Activated T-cell treated with anti-CD3 and anti-CD28 coated beads for 4 hours (primary cell): ENCODE measurements at places on chromosomes 1 and 21.

DNA sequence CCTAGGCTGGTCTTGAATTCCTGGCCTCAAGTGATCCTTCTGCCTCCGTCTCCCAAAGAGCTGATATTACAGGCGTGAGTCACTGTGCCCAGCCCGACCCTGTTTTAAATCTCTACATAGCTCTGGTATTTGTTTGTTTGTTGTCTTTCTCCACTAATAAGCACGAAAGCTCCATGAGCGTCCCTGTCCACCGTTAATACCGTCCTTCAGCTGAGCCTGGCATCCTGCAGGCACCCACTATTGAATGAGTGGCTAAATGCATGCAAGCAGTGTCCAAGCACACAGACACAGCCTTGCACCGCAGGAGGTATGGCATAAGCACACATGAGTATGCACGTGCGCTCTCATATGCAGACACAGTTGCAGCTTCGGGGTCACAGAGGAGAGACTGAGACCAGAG is 4.5 kb upstream of the COL16A1 start:
- no peak for DNase-seq

- DNase-seq: no peak
These were observed 40.5 kb downstream of the AK5 start for GRCh38 chr1:77322061-77322900.

DNA sequence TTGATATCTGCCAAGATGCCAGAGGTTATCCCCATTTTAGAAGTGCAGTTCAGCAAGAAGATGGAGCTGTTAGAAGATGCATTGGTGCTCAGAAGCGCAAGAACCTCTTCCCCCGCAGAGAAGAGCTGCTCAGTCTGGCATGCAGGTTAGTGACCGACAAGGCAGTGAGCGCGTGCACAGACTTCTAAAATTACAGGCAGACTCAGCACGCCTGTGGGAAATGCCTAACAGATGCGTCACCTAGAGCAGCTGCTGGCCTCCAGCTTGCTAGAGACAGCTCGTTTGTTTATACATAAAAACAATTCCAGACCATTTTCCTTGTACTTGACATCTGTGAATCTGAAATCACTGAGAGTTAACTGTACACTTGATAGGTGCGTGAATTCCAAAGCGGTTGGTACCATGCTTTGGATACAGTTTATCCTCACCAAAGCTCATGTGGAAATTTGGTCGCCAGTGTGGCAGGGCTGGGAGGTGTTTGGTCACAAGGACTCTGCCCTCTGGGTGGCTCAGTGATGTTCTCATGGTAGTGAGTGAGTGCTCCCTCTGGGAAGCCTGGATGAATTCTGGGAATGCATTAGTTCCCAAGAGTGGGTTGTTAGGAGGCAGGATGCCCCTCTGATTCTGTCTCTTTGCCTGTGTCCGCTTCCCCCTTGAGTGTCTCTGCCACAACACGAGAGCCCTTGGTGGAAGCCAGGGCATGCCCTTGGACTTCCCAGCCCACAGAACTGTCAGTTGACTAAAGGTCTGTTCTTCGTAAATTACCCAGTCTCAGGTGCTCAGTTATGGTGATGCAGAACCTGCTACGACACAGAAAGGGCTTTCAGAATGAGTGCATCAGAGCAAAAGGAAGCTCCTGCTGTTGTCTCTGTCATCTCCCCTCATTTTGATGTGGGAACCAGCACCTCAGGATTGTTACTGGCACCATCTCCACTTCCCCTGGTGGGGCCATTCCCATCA is 24.4 kb downstream of the SNAP47 start:
- DNase-seq: no peak

GRCh38 chr1:94554580-94554979 is 13.0 kb upstream of the F3 start:
- DNase-seq: no peak

DNA sequence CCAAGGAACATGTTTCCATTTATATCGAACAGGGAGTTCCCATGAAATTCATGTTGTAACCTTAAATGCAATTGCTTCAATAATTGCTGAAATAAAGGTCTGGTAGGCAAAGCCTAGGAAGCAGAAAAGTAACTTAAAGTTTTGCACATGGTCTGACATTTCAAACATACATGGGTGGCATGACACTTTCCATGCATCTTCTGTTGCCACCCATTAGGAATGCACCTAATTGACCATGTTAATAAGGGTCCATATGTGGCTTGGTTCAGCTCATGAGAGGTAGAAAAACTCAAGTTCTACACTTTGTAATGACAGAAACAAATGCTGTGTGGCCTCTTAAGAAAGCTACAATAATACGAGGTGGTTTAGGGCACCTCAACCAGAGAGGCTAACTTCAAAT is 72.0 kb upstream of the GORAB start:
- no peak for DNase-seq

DNA sequence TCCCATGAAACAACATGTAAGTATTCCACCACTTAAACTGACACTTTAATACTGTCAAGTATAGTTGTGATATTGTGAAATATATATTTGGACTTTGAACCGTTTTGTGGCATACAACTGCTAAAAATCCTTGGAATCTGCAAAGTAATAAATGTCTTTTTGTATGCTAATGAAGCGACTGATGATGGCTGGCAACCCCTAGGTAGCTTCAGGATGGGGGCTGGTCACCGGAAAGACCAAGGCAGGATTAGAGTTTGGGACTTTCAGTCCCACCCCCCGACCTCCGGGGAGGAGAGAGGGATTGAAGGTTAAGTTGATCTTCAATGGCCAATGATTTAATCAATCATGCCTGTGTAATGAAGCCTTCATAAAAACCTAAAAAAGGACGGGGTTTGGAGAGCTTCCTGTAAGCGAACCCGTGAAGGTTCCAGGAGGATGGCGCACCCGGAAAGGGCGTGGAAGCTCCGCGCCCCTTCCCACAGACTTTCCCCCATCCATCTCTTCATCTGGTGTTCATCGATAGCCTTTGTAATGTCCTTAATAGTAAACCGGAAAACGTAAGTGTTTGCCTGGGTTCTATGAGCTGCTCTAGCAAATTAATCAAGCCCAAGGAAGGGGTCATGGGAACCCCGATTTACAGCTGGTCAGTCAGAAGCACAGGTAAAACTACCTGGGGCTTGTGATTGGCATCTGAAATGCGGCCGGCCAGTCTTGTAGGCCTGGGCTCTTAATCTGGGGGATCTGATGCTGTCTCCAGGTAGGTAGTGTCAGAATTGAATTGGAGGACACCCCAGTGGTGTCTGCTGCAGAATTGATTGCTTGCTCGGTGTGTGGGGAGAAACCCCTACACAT is 1.8 kb upstream of the ZNF281 start:
- no peak for DNase-seq

DNA sequence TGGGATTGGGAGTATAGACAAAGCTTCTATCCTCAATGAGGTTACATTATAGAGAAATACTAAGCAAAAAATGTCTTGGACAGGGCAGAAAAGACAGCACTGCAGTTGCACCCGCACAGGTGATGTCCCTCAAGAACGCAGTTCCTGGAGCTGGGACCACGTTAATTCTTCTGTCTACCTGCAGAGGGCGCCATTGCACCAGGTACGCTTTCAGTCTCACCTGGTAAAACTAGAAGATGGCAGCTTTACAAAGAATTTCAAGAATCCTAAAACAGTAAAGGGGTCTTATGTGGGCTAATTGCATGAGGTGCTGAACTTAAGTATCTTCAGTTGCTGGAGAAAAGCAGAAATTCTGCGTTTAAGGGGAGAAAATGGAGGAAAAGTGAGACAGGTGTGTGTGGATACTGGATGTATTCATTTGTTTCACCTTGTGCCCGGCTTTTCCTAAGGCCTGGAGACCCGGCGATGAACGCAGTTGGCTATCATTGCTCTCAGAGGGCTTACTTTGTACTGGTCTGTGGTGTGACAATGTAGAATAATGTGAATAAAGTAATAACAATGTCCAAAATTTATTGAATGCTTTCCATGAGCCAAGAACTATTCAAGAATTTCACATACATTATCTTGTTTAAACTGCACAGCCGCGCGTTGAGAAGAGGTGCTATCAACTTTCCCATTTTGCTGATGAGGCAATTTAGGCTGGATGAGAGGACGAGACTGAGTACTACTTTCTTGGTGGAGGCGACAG is 276.3 kb upstream of the GREM2 start:
- DNase-seq: no peak

- DNase-seq: no peak
These were observed 64.1 kb upstream of the SCAF4 start for GRCh38 chr21:31795992-31796391.

DNA sequence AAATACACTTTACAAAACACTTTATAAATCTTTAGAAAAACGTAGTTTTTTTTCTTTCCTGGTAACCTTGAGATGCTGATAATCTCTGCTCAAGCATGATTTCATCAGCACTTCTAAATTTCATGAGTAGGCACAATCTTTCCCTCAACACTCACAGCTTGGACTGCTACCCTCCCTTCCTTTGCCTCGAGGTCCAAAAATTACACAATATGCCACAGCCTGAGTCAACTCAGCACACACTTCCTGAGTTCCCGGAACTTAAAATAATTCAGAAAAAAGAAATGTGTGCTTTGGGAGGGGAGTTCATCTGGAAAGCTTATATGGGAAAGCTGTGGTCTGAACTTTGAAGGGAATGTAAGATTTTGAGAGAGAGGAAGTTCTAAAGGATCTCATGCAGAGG is 5.9 kb downstream of the CLCA2 start:
- DNase-seq: no peak

DNA sequence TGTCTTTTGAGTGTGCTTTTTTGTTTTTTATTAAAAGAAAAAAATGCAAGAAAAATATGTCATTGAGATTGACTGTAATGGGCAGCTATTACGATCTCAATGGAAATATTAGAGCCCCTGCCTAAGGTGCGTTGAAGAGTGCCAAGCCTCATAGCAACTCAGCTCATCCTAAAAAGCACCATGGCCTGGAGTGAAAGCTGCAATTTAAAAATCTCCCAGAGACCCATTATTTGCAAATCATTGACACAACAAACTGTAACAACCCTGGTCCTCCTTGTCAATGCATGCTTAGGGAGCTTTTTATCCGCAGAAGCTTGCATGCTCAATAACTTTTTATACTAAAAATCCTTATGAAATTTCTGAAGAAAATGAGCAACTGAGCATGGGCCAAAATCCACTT is 954.5 kb downstream of the ADGRL2 start:
- no peak for DNase-seq

DNA sequence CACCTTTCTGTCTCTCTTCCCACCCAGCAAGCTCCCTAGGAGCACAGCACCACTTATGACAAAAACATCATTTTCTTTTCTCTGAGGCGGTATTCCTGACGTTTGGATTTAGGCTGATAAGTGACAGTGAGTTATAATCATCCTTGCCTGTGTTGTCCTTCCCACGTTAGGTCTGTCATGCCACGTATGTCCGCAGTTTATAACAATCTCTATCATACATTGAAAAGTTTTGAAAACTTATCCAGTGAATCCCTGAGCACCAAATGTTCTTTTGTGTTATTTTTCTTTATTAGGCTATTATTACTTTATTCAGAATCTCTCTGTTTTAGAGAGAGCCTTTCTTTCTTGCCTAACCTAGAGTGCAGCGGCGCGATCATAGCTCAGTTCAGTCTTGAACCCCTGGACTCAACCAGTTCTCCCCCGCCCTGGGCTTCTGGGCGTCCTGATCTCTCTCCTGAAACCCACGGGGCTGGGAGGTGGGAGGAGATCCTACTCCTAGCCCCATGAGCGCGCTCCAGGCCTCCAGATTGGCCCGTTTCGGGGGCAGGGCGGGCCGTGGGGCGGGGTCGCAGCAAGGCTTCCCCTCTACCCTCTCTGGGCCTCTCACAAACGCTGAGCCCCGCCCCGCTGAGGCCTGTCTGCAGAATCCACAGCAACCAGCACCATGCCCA is at the start of gene GSTM2:
Gene GSTM2 (plus strand): TSS at position 606 of the 671 bp plus-strand sequence. CDS start 59 bp downstream, at position 665.
- peak; percentile 55 for DNase-seq

GRCh38 chr1:54842206-54842915 is 41.2 kb upstream of the TTC22 start:
- DNase-seq: no peak

DNA sequence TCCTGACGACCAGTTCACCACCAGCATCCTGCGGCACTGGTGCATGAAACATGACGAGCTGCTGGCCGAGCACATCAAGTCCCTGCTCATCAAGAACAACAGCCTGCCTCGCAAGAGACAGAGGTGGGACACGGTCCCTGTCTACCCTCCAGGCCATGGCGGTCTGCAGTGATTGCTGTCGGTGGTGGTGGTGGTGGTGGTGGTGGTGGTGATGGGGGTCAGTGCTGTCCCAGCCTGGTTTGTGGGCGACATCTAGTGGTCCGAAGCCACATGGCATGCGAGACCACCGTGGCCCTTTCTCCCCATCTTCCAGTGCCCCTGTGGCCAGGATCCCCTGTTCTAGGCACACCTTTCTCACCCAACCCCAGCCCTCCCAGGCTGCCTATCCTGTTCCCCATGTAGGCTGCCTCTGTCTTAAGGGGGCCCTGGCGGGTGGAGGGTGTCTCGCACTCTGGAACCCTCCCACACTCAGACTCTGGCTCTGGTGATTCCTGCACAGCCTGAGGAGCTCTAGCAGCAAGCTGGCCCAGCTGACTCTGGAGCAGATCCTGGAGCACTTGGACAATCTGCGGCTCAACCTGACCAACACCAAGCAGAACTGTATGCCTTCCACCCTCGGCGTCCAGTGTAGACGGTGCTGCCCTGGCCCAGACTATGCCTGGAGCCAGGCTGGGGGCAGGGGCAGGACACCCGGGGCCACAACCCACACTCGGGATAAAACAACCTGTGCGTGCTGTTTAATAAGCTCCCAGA is 3.2 kb upstream of the SLC27A3 start:
- no peak for DNase-seq

- no peak for DNase-seq
These were observed 114.1 kb downstream of the AJAP1 start for GRCh38 chr1:4768553-4768952.

DNA sequence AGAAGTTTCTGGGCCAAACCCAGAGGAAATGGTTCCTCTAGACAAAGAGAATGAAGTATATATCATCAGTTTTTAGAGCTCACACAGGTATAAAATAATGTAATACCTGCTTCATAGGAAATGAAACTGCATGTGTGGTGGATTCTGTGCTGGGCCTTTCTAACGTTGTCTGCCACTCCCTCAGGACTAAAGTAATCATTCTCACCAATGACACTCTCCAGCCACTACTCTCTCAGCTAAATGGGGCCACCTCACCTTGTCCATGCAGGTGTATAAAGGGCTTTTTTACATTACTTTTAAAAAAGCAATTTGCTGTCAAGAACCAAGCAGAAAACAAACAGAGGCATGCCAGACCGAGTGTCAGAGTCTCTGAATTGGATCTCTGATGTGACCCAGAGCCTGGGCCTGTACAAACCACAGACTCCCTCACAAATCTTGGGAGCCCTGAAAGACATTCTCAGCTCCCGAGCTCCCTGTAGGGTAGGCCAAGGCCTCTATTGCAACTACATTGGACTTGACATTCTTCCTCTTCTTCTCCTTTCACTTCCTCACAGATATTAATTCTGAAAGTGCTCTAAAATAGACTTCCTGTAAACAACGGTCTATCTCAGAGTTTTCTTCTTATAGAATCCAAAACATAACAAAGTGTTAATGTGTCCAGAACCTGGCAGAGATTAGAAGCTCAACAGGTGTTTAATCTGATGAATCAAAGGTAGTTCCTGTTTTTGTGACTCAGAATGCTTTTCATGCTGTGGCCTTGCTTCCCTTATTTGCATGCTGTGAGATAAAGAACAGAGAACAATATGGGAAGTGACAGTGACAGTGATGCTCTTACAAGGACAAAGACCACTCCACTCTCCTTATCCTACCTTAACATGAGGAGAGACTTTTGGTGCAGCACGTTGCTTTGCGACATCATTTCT is 8.6 kb downstream of the AIM2 start:
- DNase-seq: no peak

GRCh38 chr1:172203902-172204301 is 216.6 kb upstream of the C1orf105 start:
- no peak for DNase-seq

GRCh38 chr21:43193088-43193650 is 24.4 kb downstream of the CRYAA start:
- no peak for DNase-seq

GRCh38 chr1:63010913-63011660 is 227.2 kb downstream of the ATG4C start:
- no peak for DNase-seq
